ENCODE measurements at places on chromosomes 16 and 17.

DNA sequence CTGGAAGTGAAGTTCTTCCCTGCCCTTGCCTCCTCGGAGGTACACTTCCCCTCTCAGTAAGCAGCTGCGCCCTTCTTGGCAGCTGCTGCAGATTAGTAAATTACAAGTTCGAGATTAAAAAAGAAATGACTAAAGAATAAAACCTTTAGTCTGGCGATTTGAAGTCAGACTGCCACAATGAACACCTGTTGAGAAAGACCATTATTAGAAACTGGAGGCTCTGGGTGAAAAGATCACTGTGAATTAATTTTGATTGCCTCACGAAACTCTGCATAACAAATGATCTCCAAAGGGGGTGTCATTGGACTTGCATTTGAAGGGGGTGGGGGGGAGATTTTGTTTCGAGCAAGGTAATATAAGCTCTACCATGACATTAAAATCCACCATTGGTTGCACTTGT lies 39.3 kb downstream of the SALL1 start:
- DNase-seq = no peak

- no peak for DNase-seq
Measured at GRCh38 chr17:47851764-47852112, 775 bp upstream of the SP6 start.

- DNase-seq = no peak
Measured at GRCh38 chr17:38844261-38844757, 9.2 kb downstream of the RPL23 start.

GRCh38 chr17:28572259-28573039 lies 1.1 kb upstream of the PIGS start:
- DNase-seq = no peak

DNA sequence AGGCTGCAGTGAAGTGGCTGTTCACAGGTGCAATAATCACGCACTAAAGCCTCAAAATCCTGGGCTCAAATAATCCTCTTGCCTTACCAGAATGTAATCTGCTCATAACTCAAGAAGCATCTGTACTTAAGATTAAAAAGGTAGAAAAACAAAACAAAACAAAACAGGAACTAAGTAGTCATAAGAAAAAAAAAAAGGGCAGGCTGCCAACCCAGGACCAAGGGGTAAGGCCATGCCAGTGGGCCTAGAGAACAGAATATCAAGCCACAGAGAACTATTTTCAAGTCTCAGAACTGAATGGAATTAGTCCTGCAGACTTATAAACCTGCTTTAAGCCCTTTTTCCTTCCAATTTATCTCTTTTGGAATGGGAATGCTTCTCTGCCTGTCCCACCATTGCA lies 64.8 kb upstream of the TBC1D3K start:
- DNase-seq = no peak

GRCh38 chr17:50198026-50198669 lies 3.3 kb downstream of the COL1A1 start:
- peak; percentile 52 for DNase-seq

DNA sequence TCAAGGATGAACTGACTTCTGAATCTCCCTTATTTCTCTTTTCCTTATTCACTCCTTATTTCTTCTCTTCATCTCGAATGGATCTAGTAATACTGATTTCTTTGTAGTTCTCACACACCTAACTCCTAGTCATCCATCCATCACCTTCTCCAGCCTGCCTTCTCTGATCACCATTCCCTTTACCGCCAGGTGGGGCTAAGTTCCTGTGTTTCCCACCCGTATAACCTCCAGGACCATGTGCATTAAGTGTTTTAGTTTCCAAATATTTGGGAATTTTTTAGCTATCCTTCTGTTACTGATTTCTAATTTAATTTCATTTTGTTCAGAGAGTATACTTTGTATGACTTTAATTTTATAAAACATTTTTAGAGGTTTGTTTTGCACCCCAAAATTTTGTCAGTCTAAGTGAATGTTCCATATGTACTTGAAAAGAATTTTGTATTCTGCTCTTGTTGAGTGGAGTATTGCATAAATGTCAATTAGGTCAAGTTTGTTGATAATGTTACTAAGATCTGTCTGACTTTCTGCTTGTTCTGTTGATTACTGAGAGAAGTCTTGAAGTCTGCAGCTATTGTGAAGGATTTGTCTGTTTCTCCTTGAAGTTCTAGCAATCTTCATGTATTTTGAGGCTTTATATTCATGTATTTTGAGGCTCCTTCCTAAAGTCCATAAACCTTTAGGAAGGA lies 8.8 kb downstream of the BPTF start:
- no peak for DNase-seq

DNA sequence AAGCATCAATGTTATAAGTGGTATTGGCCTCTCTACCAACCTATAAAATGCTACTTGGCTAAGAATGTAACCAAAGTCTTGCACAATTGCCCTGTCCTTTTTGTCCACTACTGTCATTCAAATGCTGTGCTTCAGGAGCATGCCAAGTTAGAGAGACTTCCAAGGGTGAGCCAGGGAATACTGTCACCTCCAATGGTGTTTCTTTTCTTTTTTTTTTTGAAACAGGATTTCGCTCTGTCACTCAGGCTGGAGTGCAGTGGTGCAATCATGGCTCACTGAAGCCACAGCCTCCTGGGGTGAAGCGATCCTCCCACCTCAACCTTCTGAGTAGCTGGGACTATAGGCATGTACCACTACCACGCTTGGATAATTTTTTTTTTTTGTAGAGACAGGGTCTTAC lies 43.7 kb upstream of the ERN1 start:
- no peak for DNase-seq

DNA sequence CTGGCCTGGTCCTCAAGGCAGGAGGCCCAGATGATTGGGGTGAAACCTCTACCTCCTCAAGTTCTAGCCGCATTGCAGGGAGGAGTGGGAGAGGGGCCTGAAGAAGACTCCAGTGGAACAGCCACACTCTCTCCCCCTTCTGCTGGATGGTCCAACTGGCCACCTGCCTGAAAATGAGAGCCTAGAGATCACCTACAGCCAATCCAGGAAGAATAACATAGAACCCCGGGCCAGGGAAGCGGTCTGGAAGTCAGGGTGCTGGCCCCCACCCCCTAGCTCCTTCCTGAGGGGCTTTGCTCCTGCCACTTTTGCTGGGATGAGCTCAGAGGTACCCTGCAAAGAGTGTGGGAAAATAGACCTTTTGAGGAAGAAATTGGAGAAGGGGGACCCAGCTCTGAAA lies 1.8 kb downstream of the SLC6A2 start:
- DNase-seq = no peak

GRCh38 chr16:10935226-10935915 lies 6.9 kb downstream of the DEXI start:
- DNase-seq = no peak

GRCh38 chr16:49280105-49280741 lies 1.4 kb downstream of the CBLN1 start:
- no peak for DNase-seq

- no peak for DNase-seq
Measured at GRCh38 chr17:80910043-80910442, 81.6 kb upstream of the CHMP6 start.

GRCh38 chr16:54504372-54504771 lies 217.8 kb upstream of the IRX3 start:
- DNase-seq = peak; percentile 13

DNA sequence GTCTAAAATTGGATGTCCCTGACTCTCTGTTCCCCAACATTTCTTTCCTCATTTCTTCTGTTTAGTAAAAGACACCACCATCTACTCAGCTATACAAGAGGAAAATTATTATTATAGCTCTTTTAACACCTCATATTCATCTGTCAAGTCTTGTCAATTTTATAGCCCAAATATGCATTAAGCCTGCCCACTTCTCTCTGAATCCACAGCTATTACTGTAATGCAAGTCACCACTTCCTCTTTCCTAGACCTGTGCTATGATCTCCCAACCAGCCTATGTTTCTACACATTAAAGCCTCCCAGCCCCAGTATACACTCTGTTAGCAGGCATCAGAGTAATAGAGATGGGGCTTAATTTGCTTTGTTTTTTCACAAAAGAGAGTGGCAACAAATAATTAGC lies 252.9 kb downstream of the GRIN2A start:
- no peak for DNase-seq

DNA sequence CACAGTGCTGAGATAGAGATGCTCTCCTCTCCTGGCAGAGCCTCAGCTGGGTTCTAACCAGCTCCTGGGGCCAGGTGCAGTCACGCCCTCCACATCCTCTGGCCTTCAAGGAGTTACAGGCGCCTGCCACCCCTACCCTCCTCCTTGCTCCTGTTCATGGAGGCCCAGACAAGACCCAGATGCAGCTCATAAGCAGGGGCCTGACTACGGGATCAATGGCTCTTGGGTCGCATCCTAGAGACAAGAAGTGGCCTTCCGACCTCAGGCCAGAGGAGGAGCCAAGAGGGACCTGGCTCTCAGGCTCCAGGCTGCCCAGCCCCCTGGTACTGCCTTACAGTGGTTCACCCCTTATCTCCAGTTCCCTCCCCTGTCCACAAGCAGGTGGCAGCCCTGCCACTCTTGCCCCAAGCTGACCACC lies 23.0 kb downstream of the ARHGAP27 start:
- DNase-seq = no peak

GRCh38 chr17:10793256-10793655 lies 10.6 kb downstream of the TMEM238L start:
- no peak for DNase-seq

- DNase-seq = no peak
Measured at GRCh38 chr16:86831366-86831765, 253.0 kb downstream of the FOXL1 start.

DNA sequence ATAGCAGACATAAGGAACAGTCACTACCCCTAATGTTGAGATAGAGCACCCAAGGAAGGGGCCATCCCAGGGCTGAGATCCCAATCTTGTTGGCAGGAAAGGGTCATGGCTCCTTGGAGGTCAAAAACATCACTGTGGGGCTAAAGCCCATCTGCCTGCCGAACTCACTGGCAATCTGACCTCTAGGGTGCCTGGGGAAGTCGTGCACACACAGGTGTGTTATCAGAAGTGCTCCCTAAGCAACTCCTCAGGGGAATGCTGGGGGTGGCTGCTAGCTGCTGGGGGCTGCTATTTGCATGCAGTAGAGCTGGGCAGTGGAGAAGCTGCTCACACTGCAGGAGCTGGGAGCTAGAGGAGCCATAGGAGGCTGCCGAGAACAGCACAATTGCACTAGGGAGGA lies 47.5 kb upstream of the PHOSPHO1 start:
- no peak for DNase-seq

DNA sequence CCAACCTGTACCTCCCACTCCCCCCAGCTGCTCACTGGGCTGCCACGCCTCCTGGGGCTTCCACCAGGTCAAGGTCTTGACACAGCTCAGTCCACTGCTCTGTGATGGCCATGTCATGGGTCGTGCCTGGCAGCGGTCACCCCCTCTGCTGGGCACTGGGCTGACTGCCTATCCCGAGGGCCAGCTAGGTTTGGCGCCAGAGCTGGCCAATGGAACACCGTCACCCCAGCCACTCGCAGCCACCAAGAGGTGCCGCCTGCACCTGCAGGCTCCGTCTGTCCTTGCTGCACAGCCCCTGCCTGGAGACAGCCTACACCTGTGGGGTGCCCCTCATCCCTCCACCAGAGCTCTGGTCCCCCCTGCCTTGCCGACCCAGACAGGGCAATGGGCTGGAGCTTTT lies 4.5 kb upstream of the RAB40C start:
- peak; percentile 48 for DNase-seq

DNA sequence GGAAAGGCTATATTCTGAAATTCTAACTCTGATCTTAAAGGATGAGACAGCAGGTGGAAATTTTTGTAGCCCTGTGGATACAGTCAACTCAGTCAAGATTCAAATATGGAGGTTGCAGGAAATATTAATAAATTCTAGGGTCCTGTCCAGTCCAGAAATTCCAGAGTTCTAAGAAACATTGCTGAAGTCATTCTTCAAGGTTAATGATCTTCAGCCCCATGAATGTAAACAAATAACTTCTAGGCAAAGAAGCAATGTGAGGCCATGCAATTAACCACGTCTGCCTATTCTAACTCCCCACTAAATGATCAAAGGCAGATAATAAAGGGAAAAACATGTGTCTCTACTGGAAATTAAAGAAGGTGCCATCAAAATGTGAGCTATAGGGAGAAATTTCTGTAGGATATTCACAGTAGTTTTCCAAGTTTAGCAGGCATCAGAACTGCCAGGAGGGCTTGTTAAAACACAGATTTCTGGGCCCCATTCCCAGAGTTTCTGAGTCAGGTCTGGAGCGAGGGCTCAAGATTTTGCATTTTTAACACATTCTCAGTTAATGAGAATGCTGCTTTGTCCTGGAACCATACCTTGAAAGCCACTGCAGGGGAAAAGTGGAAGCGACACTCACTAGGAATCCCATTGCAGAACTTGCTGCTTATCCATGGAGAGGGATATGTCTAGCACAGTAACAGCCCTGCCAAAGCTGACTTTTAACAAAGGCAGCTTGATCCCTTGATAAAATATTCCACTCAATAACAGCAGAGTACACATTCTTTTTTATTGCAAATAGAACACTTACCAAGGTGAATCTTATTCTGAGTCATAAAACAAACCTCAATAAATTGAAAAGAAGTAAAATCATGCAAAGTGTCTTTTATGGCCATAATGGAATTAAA lies 61.8 kb downstream of the DNAH3 start:
- DNase-seq = no peak

DNA sequence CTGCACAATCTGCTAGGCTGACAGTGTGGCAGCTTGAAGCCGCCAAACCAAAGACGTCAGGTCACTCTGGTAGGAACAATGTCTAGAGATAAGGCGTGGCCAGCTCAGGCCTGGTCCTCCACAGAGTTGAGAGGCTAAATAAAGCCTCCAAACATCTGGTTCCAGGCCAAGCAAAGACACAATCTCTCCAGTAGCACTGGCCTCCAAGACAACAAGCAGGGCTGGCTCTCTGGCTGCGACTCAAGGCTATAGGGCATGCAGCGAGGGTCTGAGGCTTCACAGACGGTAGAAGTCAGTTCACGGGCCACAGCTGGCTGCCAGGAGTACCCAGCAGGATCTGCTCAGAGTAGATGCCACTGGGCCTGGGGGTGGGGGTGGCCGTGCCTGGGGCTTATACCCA lies 75.6 kb downstream of the ABR start:
- no peak for DNase-seq

- DNase-seq = no peak
Measured at GRCh38 chr17:75584849-75585175, 2.8 kb upstream of the MYO15B start.

- DNase-seq = no peak
Measured at GRCh38 chr16:72287649-72288048, 115.7 kb upstream of the PMFBP1 start.

GRCh38 chr17:8668176-8668740 lies 37.7 kb upstream of the MYH10 start:
- DNase-seq = no peak

- DNase-seq = no peak
Measured at GRCh38 chr16:5309946-5310611, 212.5 kb upstream of the EEF2KMT start.

- DNase-seq = no peak
Measured at GRCh38 chr16:66344533-66345145, 21.9 kb upstream of the CDH5 start.

DNA sequence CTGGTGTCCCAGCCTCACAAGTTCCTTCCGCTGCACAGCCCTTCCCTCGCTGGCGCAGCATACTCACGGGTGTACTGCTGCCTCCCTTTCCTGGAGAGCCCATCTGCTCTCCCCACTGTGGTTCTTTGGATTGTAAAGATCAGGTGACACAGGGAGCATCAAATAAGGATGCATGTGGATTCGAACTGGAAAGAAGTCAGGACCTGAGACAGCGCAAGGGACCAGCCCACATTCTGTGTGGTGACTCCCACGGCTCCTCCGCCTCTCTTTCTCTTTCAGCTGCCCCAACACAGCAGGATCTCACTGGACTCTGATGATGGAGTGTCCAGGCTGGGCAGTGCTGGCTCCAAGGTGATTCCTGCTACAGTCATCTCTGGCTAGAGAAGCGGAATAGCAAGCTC lies 8.1 kb downstream of the LDAF1 start:
- DNase-seq = no peak

- DNase-seq = no peak
Measured at GRCh38 chr17:67212714-67213417, 32.1 kb downstream of the HELZ start.

All from SHP77 (cell line).